ENCODE measurements at places on chromosomes 7 and 10.
A peak's percentile ranks its signal among the peaks of the same experiment; 100 is the strongest.

GRCh38 chr7:145957160-145957890, 159.3 kb upstream of the CNTNAP2 start:
- no peak for DNase-seq

DNA sequence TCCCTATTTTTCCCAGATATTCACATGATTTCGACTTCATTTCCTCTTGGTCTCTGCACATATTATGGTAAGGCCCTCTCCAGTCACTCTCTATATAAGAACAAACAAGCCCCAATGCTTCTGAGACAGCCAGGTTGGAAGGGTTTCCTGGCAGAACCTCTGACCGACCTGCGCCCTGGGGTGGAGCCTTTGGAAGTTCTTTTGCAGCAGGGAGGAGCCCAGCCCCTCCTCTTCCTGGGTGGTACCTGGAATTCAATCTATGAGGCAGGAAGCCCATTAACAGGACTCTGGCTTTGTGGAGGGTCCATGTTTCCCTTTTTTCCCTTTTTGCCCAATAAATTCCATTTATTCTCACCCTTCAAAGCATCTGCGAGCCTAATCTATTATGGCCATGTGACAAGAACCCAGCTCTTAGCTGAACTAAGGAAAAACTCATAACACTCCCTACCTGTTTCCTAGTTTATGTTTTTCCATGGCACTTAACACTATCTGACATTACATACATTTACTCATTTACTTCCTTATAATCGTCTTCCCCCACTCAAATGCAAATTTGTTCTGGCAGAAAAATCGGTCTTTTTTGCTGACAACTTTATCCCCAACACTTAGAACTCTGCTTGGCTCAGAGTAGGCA, 92.5 kb upstream of the FRMD4A start:
- DNase-seq, result no peak

DNA sequence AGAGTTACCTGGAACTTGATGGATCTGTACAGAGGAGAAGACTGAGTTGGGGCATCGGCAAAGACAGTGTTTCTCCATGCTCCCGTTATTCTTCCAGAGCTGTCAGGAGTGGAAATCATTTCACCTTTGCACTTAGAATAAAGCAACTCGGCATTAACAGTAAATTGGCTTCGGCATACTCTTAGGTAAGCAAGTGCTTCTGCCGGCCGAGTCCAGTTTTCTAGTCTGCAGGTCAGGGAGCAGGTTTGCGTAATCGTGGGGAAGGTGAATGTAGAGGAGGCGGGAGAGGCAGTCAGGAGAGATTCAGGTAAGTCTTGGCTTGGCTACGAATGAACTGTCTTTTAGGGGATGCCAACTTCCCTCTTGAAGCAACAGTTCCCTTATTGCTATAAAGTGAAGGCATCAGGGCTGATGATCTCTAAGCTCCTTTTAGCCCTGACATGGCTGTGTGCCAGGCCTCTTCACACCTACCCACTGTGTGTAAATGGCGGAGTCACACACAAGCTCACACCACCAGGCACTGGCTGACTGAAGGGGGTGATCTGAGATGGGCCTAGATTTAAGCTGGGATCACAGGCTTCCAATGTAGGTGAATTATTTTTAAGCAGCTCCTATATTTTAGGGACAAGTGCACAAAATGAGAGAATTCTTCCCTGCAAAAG, 127.1 kb downstream of the GATA3 start:
- DNase-seq, result no peak

DNA sequence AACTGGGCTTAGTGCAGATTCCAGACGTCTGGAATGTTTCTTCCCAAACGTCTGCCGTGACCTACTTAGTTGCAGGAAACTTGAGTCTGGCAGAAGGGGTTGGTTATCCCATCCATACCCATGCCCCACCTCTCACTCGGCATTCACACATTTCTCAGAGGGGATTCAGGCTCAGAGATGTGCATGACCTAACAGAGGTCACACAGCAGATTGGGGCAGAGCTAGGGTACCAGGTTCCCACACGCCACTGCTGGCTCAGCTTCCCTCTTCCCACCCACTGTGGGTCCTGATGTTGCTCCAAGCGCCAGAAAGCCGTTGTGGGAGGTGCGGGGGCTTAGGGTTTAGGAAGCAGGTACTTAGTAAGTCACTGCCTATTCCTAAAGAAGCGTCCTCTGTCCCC, 3.0 kb downstream of the UCMA start:
- no peak for DNase-seq

DNA sequence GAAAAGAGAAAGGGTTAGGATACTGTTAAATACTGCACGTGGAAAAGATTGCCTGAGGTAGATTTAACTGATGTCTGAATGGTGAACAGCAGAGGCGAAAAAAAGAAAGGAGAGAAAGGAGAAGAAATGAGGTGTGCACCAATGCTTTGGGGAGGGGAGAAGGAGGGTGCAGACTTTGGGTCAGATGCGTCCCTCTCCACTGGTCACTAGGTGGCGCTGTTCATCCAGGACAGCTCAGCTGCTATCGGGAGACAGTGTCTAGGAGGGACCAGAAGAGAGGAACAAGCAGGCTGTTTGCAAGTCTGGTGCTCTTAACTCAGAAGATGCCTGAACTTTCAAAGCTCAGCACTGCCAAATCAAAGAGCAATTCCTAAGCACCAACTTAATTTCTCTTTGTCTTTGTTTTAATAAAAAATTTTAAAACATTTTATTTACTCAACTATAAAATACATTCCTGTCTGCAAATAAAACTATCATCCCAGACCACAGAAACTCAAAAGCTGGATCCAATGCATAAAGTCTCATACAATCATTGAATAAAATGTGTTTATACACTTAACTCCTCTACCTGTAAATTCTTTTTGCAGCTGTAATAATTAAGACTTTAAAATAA, 83.9 kb upstream of the PDLIM1 start:
- DNase-seq, result peak; percentile 73

DNA sequence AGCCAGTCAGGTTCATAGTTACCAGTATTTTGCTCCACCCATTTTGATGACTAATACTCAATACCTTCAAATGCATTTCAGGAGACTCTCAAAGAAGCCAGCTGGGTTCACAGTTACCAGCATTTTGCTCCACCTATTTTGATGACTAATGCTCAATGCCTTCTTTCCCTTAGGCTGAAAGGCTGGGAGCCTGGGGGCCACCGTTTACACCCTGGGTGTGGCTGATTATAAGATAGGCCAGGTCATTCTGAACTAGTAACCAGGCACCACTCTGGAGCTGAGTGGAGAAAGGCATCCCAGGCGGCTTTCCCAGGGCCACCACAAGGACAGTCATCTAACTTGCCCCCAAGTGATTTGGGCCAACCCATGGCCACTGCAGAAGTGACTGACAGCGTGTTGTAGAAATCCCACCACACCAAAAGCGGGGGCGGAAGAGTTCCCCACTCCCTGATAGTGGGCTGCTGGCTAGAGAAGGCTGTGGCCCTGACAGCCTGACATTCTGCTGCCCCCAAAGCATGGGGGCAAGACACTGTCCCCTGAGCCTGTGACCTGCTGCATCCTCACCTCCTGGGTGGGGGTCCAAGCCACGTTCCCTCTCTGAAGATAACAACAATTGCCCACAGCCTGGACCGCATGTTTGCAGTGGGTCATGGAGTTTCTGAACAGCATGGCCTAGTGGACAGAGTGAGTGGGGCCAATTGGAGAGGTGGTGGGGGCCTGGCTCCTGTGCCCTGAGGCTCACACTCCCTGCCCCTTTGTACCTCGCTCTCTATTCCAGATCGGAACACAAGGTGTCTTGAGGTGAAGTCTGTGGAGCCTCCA, 23.0 kb upstream of the ZNF488 start:
- no peak for DNase-seq

DNA sequence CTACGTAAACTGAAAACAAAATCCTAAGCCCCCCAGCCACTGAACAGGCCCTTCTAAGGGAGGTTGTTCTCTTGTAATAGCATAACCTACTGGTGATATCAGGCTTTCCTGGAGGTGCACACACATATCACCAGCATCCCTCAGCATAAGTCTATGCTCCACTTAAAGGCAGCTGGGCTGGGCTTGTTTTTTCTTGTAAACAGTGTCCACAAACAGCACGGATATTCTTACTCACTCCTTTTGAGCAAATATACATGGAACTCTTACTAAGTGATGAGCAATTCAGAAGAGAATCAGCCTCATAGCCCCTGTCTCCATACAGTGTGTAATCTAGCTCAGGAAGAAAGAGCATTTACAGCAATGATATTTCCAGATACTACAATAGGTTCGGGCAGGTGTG, 2.4 kb downstream of the LRIT1 start:
- no peak for DNase-seq

DNA sequence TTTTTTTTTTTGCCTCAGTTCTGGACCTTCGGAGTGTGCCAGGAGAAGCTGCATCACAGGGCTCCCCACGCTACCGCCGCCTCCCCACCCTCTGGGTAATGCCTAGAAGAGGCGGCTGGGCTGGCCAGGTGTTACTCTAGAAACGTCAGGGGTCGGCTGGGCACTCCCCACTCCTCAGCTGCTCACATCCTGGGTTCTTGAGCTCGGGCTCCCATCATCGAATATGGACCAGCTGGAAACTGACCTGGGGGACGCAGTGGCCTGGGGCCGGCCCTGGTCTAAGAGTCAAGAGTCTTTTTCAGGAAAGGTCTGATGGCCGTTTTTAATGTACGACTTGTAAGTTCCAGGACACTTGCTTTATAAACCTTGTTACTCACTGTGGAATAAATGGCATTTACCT, 326.5 kb downstream of the WDR37 start:
- no peak for DNase-seq

GRCh38 chr7:106858618-106859532, 6.2 kb upstream of the PIK3CG start:
- no peak for DNase-seq

DNA sequence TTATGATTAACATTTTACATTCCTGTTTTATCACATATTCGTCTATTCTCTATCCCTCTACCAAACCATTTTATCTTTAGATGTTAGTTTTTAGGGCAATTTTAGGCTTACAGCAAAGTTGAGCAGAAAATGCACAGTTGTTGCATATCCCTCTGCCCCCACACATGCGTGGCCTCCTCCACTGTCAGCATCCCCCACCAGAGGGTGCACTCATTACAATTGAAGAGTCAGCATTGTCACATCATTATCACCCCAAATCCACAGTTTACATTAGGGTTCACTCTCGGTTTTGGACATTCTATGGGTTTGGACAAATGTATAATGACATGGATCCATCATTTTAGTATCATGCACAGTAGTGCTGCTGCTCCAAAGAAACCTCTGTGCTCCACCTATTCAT, 86.4 kb downstream of the WDR37 start:
- no peak for DNase-seq

GRCh38 chr10:34522546-34522945, 292.6 kb downstream of the PARD3 start:
- DNase-seq, result peak; percentile 30

DNA sequence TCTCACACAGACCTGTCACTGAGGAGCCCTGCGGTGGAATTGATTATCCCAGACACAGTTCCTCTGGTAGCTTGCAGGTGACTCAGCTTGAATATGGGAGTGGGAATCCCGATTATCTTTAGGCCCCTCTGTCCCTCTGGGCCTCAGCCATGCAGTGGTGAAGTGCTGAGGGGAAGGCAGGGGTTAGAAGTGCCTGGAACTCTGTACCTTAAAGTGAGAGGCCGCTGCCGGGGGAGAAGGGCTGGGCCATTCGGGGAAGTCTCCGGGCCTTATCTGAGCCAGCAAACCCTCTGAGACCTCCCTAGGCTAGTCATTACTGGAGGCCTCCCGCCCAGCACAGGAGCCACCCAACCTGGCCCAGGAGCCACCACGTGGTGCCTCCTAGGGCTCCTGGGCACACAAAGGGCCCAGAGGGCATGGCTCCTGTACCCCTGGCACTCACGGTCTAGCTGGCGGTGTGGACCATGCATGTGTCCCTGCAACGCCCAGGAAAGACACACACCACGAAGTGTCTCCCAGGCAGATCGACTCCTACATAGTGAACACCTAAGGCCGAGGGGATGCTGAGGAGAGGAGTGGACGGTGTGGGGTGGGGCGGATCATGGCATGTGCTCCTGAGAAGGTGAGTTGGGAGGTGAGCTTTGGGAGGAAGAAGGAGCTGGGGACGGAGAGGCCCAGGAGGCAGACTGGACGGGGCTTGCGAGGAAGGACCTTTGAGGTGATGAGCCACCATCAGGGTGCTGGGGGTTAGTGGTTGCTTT, 56.2 kb downstream of the HK1 start:
- DNase-seq, result no peak

DNA sequence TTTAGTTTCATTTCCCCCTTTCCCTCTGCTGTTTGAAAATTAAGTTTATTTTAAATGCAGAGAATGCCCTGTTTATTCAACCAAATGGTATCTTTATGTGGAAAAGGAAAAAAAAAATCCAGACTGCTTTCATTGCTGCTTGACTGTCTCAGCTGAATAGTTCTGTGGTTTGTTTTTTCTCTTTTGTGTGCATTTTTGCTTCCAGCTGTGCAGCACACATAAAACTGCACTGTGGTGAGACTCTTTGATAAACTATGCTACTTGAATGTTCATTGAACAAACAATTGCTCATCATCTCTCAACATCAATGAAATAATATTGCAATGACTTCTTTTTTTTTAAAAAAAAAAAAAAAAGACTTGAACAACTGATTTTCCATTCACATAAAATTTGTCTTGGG, 78.6 kb upstream of the GLI3 start:
- DNase-seq, result no peak

- DNase-seq, result no peak
Observed at GRCh38 chr10:15715619-15716227, 4.0 kb downstream of the ITGA8 start.

- DNase-seq, result no peak
Observed at GRCh38 chr10:71517298-71518169, 120.8 kb downstream of the CDH23 start.

GRCh38 chr10:2914741-2915140, 152.6 kb upstream of the PFKP start:
- no peak for DNase-seq

DNA sequence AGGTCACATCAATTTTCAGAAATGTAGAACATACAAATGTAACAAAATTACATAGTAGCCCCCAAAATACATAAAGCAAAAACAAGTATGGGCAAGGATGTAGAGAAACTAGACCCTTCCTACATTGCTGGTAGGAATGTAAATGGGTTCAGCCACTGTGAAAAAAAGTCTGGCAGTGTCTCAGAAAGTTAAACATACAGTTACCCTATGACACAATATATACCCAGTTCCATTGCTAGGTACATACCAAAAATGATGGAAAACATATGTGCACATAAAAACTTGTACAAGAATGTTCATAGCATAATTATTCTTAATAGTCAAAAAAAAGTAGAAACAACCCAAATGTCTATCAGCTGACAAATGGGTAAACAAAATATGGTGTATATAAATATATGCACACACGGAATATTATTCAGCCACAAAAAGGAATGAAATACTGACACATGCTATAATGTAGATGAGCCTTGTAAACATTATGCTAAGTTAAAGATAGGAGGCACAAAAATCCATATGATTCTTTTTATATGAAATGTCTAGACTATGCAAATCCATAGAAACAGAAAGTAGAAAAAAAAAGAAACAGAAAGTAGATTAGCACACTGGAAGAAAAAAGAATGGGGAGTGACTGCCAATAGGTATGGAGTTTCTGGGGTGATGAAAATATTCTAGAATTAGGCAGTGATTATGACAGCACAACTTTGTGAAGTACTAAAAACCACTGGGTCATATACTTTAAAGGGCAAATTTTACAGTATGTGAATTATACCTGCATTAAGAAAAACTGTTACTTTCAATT, 13.5 kb downstream of the HERPUD2 start:
- no peak for DNase-seq
